CD4-positive, alpha-beta T cell treated with Interferon alpha-2 for 1 hour (primary cell): ENCODE measurements at places on chromosomes 7 and 10.

DNA sequence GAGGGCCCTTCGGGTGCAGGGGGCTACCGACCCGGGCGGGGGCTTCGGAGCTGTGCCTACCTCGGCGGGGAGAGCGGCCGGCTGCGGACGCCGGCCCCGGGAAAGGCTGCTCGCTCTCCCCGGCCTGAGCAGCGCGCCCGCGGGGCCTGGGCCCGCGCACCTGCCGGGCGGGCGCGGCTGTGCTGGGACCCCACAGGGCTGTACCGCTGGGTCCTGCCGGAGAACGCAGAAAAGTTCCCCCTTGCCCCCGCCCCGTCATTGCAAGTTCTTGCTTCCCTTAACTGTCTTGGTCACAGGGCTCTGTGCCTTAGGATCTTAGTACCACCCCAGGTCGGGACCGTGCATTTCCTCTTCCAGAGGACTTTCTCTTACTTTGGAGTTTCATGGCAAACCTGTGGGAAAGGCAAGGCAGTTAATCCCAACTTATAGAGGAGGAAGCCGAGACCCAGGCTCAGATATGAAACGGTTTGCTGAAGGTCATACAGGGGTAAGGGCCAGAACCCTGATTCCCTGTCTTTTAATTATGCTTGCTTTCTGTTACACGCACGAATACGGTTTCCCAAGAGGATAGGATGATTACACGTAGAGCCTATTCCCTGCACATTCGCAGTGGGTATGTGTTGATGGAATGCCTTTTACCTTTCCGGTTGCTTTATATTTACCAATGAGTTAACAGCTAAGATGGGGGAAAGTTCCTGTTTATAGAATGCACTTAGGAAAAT lies 652 bp downstream of the PCGF5 start:
- peak; percentile 26 for DNase-seq

DNA sequence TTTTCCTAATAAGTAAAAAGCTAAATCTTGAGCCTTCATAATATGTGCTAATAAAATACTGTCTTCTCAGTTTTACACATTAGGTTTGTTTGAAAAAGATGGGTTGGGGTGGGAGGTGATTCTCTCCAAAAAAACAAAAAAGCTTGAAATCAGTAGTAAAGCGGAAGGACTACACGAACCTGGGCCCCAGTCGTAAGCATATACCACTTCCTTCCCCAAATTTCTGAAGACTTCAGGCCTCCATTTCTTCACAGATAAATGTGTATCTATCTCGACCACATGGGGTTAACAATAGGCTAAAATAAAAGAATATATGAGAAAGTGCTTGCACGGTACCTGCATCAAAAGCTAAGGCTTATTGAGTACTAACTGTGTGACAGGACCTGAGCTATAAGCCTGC lies 51.6 kb upstream of the PAX2 start:
- no peak for DNase-seq

DNA sequence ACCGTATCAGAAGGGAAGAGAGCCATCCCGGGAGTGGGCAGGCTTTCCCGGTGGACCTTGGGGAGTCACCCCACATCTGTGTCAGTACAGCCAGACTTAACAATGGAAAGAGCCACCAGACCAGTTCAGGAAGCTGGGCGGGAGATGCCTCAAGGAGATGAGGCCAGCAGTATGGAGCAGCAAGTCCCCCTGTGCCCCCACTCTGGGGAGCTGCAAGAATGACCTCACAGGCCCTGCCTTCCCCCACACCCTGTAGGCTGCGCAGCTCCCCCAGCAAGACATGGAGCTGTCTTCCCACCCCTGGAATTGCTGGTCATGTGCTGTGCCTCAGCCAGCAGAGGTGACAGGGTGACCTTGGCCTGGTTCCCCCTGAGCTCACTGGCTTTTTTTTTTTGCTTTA lies 76.8 kb upstream of the INSIG1 start:
- DNase-seq: no peak

DNA sequence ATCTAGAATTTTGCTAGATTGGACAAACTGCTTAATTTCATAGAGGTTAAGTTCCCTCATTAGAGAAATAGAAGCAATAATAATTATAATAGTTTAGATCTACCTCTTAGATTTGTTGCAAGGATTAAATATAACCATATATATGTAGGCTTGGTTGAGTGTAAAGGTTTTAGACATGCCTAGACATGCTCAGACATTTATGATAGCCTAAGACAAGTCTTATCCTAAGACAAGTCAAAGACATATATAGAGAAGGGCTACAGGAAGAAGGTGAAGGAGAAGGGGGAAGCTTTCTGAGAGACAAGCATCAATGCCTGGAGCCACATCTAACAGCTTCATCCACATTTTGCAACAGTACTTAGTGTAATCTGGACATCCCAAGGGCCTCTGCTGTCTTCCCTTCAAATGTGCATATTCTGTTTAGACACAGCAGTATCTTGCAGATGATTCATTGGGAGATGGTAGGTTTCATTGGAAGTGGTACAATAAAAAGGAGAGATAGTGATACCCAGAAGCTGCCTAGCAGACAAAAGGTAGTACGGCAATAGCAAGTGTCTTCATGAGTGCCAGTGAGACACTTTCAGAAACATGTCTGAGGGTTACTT lies 146.5 kb downstream of the HGF start:
- DNase-seq: no peak

GRCh38 chr7:75575488-75576121 lies 83.5 kb downstream of the SPDYE5 start:
- no peak for DNase-seq
